ENCODE measurements at places on chromosomes 2 and 18. TPM values are rescaled to one million over a fixed set of nuclear protein-coding genes. Genes with fewer than 3 reads are reported as not detected.

Gene ME2
- 64.8 TPM for total RNA-seq

Gene NXPH2
- not detected for total RNA-seq

Gene MARS2
- 9.4 TPM for total RNA-seq

Gene POTEI
- 0.51 TPM for total RNA-seq

Gene RGPD6
- 46.3 TPM for total RNA-seq

DNA sequence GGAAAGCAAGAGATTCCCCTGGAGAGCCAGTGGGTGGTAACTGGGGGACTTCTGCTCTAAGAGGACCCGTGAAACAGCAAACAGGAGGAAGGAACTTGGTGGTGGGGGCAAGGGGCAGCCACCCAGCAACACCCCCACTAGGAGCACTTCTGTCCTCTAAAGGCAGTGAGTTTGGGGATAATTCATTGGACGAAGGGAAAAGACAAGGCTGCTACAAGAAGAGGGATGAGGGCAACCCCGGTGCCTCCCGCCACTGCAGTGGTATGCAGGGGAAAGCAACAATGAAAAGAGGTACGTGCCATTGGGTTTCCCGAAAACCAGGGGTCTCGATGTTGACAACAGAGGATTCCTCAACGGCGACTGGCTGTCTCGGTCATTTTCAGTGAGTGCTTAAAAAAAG, 9.1 kb downstream of the RPL31 start:
- DNase-seq, result no peak

DNA sequence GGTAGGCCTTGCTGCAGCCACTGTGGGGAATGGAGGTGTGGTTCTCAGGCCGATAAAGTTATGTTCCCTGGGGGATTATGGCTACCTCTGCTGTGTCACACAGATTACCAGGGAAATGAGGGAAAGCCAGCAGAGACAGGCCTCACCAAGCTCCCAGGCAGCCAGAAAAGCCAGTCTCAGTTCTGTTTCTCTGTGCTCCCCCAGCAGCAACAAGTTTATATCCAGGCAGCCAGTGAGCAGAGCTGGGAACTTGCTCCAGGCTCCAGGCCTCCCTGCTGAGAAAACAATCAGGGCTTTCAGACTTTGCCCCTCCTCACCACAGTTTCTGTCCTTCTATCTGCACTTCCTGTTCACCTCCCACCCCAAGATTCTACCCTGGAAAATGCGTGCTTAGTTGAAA, 596.6 kb upstream of the GYPC start:
- DNase-seq, result no peak

DNA sequence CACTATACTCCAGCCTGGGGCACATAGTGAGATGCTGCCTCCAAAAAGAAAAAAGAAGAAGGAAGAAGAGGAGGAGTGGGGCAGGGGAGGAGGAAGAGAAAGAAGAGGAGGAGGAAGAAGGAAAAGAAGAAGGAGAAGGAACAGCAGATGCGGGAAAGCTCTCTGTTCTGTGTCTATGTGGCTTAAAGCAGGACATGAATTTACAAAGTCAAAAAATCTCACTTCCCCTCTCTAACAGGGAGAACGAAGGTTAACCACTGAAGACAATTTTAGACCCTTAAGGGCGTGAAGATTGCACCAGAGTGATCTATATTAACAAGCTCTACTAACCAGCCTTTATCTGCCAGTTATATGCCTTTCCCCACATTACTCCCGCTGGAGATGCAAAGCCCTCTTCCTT, 258.9 kb downstream of the METTL4 start:
- no peak for DNase-seq

DNA sequence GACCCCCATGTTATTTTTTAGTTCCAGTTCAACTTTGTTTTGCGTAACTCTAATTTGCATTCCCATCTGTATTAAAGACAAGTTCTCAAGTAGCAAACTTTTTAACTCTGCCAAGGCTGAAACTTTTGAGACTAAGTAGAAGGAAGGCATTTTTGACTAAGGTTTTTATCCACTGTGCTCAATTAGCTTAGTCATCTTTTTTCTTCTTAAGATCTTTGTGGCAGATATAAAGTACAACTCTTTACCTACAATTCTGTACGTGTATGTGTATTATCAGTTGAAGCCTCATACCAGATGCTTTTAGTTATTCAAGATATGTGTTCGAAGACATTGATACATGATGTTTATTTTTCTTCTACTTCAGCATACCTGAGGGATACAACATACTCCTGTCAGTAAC, 41.6 kb downstream of the CREB1 start:
- DNase-seq, result no peak

DNA sequence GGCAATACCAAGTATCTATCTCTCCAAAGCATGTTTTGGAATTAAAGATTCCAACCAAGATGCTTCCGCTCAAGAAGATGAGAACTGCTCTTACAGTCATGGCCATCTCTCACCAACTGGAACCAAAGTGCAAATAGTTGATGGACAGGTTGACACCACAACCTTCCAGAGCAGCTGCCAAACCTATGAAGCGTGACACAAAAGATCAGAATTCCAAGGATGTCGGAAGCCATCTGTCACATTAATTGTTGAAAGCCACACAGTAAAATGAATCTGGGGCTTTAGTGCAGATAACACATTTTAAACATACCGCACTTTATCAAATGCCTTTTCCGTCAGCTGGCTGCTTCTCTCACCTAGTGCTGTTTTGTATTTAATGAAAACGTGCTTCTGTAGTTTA, 195.7 kb downstream of the CDH20 start:
- no peak for DNase-seq

DNA sequence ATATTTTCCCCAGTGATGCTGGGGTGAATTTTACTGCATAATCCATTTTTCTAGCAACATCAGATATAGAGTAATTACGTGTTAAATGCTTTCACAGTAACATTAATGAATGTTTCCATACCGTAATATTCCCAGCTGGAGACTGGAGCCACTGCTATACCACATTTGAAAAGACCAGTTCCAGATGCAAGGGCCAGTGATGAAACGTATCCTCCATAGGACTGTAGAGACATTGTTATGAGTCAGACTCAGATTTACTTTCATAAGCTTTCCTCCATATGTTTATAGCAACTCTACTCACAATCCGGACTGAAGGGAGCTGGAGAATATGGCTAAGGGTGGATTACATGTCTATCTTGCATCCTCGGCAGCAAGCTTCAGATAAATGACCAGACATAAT, 22.7 kb upstream of the GCG start:
- no peak for DNase-seq

GRCh38 chr2:214807653-214808052, 1.8 kb downstream of the BARD1 start:
- peak; percentile 21 for DNase-seq

DNA sequence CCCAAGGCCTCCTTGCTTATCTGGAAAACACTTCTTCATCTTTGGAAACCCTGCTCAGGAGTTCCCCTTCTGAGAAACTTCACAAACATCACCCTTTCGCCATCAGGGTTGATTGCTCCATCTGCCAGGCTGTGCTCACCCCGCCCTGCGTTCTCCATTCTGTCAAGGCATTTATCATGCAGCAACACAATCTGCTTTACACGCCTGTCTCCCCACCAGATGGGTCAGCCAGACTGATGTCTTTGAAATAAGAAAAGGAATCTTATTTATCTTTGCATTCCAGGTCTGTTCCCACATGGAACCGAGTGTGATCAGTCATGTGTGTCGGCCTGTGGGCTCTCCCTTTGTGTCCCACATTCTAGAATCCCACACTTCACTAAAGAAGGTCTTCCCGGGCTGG, 110.0 kb upstream of the ARL4C start:
- no peak for DNase-seq

DNA sequence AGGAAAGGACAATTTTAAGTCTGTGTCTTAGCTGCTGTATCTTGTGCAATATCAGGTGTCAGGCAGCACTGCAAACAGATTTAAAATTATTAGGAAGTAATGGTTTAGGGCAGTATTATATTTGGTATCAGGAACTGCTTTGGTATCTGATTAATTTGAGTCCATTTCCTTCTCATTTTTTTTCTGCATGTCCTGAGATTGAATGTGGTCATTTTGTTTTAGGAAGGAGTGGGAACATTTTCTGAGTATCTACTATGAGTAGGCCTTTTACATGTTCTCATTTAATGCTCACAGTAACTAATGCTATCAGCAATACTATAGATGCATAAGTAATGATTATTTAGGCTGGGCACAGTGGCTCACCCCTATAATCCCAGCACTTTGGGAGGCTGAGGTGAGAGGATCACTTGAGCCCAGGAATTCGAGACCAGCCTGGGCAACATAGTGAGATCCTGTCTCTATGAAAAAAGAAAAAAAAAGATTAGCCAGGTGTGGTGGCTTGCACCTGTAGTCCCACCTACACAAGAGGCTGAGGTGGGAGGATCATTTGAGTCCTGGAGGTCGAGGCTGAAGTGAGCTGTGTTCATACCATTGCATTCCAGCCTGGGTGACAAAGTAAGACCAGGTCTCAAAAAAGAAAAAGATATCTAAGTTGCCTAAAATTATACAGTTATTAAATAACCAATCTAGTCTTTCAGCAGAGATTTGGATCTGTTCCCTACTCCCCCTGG, 4.7 kb downstream of the FMNL2 start:
- DNase-seq, result no peak

Data from dermis blood vessel endothelial cell (primary cell).